ENCODE measurements at places on chromosomes 13 and 19.

DNA sequence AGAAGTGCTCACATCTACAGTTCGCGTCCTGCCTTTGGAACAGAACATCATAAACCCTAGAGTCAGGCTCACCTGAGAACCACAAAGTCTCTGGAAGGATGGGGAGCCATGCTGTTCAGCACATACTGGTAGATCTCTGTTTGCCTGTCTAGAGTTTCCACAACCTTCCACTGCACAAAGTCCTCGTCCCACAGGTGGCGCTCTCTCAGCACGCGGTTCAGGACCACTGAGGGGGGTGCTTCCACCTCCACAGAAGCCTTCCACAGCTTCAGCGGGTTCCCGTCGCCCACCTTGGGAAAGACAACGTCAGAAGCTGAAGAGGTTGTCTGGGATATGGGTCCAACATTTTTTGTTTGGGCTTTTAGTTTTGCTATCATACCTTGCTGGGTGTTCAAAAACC lies 93.6 kb downstream of the KL start:
- H3K4me1 ChIP-seq, result no peaks in the 10 kb centered on the region
- no peak for DNase-seq
- H3K36me3 ChIP-seq, result peaks cover 67% of the 10 kb centered on the region
- no peak overlapping the region for H3K27ac ChIP-seq
- no peaks in the 10 kb centered on the region for H3K27me3 ChIP-seq

- H3K36me3 ChIP-seq, result no peaks in the 10 kb centered on the region
- H3K27ac ChIP-seq, result no peak overlapping the region
Measured at GRCh38 chr13:97855570-97856303, 97.7 kb upstream of the IPO5 start.

- H3K27ac ChIP-seq, result peak overlapping the region; percentile 72
- peaks cover 57% of the 10 kb centered on the region for H3K36me3 ChIP-seq
- peaks cover 40% of the 10 kb centered on the region for H3K4me1 ChIP-seq
- H3K4me3 ChIP-seq, result peak overlapping the region; percentile 4
- DNase-seq, result no peak
Measured at GRCh38 chr13:113493315-113493951, 2.9 kb upstream of the DCUN1D2 start.

GRCh38 chr19:8208922-8209461 lies at the start of gene CERS4:
CERS4 (plus strand) TSS chr19:8209370; CDS start chr19:8251077, 41,707 bp downstream.
- no peak within 1 kb of the TSS for H3K27ac ChIP-seq
- H3K27me3 ChIP-seq, result no peaks in the 10 kb centered on the region
- DNase-seq, result no peak
- H3K4me3 ChIP-seq, result peak within 1 kb of the TSS; percentile 68
- H3K36me3 ChIP-seq, result no peaks in the 10 kb centered on the region
- H3K4me1 ChIP-seq, result no peaks in the 10 kb centered on the region

DNA sequence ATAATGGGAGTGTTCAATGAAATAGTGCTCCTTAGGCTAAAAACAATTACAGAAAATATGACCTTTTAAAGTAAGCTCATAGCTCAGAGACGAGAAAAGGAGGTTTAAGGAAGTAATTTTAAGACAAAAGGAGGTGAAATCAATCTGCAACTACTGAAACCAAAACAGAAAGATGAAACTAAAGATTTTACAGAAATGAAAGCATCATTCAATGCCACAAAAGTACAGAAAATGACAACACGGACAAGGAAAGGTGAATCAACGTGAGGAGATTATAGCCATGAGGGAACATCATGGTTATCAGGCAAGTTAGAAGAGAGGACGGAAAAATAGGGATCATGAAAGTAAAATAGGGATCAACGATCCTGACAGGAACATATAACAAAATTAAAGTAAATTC lies 745.2 kb downstream of the PCDH17 start:
- no peak for DNase-seq
- no peaks in the 10 kb centered on the region for H3K27me3 ChIP-seq
- no peak overlapping the region for H3K27ac ChIP-seq
- no peak overlapping the region for H3K4me3 ChIP-seq
- no peaks in the 10 kb centered on the region for H3K36me3 ChIP-seq
- no peaks in the 10 kb centered on the region for H3K4me1 ChIP-seq

DNA sequence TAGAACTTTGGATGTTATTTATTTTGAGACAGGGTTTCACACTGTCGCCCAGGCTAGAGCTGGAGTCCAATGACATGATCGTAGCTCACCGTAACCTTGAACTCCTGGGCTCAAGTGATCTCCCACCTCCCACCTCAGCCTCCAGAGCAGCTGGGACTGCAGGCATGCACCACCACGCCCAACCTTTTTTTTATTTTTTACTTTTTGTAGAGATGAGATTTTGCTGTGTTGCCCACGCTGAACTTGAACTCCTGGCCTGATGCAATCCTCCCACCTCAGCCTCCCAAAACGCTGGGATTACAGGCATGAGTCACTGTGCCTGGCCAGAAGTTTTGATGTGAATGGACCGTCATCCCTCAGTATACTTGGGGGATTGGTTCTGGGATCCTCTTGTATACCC lies 13.7 kb downstream of the ANKRD27 start:
- H3K4me1 ChIP-seq, result no peaks in the 10 kb centered on the region
- H3K27ac ChIP-seq, result no peak overlapping the region
- H3K36me3 ChIP-seq, result peaks cover 11% of the 10 kb centered on the region
- H3K4me3 ChIP-seq, result no peak overlapping the region

- no peaks in the 10 kb centered on the region for H3K36me3 ChIP-seq
- H3K27ac ChIP-seq, result no peak overlapping the region
- no peak for DNase-seq
- no peak overlapping the region for H3K4me3 ChIP-seq
Measured at GRCh38 chr13:43766725-43767124, 20.0 kb downstream of the ENOX1 start.

DNA sequence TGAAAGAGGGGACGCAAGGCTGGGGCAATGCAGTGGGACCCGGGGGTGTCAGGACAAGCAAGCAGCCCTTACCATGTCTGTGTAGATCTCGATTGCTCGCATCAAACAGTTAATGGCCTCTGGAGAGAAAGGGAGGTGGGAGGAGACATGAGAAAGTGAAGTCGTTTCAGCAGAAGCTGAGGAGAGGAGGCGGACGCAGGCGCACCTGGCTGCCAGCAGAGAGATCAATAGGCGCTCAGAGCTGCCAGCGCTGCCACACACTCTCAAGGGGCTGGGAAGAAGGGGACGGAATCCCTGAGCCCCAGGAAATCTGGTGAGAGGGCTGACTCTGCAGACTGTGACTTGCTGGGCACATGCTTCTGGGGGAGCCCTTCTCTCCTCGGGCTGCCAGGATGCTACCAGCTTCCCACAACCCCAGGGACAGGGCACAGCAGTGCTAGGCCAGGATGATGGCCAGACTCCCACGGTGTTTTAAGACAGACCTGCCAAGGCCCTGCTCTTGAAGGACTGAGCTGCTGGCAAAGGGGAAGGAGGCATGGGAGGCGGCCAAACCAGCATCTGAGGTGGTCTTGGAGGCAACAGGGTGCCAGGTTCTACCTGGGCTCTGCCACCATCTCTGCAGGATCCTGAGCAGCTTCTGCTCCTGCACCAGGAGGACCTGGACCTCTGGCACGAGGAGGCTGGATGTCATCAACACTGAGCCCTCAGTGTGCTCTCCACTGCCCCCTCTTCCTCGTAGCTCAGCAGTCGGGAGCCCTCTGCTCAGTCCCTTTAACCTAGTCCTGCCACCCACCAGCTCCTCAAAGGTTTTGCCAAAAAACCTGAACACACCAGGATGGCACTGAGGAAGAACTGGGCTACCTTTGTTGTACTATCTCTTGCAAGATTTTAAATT lies 11.7 kb upstream of the KPTN start:
- H3K27me3 ChIP-seq, result no peaks in the 10 kb centered on the region
- H3K36me3 ChIP-seq, result peaks cover 11% of the 10 kb centered on the region
- H3K27ac ChIP-seq, result no peak overlapping the region
- no peaks in the 10 kb centered on the region for H3K4me1 ChIP-seq

Measured in RWPE2 (cell line).